ENCODE measurements at places on chromosomes 12 and 14.
A peak's percentile ranks its signal among the peaks of the same experiment; 100 is the strongest.

DNA sequence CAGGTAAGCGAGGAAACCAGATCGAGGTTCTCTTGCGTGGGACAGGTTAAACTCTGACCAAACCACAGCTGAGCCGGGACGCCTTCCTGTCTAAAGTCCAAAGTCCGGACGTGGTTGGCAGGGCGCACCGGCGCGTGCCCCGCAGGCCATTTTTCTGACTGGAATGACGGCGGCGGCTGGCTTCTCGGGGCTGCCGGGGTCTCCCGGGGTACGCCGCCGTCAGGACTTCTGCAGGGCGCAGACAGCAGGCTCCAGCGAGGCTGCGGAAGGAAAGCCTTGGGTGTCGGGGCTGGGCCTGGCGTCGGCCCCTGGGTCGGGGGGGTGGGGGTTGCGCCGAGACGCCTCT, 32.8 kb downstream of the MIA2 start:
- DNase-seq, result peak; percentile 55

- DNase-seq, result no peak
These were observed 1638.7 kb upstream of the SEL1L start for GRCh38 chr14:83172363-83172762.

- DNase-seq, result no peak
These were observed 62.9 kb downstream of the MARK3 start for GRCh38 chr14:103448097-103448496.

DNA sequence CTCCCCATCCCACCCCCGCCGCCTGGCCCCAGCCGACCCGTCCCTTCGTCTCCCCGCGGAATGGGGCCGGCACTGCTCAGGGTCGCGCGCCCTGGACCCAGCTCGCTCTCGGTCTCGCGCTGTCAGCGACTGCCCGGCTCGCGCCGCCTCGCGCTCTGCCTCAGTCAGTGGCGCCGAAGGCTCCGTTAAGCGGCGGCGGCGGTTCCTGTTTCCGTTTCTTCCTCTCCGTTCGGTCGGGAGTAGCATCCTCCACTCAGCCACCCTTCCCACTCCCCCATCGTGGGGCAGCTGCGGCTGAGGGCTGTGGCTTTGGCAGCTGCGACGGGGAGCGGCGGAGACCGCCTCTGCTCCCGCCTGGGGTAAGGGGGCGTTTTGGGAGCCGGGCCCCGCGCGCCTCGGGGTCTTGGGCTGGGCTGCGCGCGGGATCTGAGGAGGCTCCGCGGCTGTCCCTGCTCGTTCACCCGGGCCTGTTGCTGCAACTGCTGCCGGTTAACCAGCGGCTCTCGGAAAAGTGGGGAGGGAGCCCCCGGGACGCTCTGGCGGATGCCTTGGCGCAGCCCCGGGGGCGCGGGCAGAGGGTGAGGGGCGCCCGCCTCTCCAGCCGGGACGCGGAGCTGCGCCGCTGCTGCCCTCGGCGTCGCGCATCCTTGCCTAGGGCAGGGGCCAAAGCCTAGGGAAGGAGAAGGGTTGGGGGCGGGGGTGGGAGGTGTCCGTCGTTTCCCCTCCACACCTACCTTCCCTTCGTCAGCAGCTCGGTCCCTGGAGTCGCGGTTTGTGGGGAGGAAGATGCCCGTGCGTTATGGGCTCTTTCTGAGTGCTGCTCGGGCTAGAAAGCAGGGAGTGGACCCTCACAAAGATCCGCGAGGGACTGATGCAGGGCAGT, 567 bp downstream of the FUT8 start:
- DNase-seq, result peak; percentile 56

GRCh38 chr14:26199590-26200370, 398.1 kb downstream of the NOVA1 start:
- no peak for DNase-seq

GRCh38 chr14:103122585-103122946, 695 bp upstream of the TNFAIP2 start:
- no peak for DNase-seq

GRCh38 chr12:47636908-47637780, 68.7 kb downstream of the RPAP3 start:
- no peak for DNase-seq

DNA sequence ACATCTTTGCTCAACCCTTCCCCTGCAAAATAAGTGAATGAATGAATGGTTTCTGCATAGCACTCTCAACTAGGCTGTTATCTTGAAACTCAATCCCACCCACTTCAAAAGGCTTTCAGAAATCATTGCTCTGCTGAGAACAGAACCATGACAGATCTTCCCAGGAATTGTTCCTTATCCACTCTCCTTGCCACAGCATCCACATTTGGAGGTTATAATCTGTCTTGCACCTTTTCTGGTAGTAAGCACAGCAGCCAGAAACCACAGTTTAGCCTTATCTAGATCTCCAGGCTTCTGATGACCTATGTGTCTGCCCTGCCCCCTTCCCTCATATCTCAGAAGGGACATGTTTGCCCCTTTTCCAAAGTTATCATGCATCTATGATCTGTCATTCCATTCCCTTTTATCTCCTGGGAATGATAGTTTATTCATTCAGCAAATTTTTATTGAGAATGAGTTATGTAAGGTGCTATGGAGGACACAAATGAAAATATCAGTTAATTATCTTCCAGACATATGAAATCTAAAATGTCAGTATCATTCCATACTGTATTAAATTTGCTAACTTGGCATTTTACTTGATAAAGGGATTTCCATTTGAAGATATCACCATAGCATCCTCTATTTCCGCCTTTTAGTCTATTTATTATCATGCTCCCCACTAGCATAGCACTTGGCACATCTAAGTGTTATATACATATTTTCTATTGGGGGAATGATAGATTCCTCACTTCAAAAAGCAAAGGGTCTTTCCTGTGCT, 21.4 kb downstream of the LGR5 start:
- DNase-seq, result no peak

DNA sequence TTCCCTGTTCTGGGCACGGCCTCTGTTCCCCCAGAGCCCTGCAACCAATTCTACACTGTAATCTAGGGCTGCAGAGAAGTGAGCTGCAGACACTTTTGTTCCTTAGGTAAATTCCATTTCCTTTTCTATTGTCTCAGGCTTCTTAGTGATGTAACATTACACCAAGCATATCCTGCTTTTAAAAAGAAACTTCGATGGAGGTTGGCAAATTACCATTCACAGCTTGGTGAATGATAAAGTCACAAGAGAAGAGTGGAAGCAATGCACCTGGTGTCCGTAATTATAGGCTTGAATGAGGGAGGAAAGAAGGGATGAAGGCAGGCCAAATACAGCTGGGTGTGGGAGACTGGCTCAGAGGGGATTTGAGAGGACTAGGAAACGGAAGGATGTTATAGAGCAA, 68.6 kb downstream of the PPM1A start:
- DNase-seq, result no peak

DNA sequence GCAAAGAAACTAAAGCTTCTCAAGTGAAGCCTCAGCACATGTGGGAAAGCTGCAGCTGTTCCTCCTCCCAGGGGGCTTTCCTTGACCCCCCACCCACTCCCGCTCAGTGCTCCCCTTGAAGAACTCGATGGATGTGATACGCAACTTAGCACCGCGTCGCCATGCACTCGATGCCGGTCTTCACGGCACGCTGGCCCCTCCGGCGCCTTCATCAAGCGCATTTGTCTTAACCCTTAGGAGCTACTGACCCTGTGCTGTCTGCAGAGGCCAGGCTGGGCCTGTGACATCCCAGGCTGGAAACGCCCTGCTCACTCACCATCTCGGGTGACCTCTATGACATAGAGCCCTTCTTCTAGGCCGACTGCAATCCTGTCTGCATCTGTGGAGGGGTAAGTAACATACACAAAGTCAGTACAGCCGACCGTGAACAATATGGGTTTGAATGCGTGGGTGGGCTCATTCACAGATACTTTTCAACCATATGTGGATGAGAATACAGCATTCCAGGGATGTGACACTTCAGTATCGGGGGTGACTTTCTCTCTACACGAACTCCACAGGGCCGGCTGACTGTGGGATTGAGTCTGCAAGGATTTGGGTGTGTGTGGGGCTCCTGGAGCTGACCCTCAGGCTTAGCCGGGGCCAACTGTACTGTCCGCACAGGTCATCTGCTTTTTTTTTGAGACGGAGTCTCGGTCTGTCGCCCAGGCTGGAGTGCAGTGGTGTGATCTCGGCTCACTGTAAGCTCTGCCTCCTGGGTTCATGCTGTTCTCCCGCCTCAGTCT, 23.1 kb downstream of the AMN start:
- no peak for DNase-seq

DNA sequence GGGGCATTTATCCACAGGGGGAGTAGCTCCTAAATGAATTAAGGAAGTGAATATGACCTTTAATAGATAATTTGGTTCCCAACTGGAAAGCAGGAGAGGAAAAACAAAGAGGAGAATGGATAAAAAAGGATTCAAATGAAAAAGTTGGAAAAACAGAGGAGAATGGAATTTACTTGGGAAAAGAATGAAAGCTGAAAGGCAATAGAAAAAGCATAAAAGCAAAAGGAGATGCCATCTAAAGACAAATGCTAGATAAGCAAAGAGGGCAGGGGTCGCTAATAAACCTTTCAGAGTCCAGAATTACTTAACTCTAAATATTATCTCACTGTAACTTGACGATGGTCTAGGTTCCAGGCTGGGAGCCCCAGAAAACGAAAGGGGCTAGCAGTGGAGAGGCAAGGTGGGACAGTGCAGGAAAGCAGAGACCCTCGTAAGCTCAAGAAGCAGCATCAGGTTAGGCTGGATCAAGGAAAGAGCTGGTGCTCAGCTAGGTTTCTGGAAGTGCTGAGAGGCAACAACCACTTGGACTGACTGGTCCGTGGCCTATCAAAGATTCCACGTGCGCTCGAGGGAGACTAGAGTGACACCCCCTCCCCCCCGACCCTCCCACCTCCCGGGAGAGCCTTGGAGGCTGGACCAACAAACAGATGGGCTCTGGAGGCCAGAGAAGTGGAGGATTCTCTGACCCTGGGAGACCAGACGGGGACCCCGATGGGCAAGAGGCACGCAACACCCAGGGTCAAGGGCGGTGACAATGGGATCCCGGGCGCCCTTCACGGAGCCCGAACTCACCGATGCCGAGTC, 1.2 kb downstream of the SLC2A13 start:
- DNase-seq, result no peak

GRCh38 chr12:69070319-69071090, 137.5 kb upstream of the CPM start:
- no peak for DNase-seq

DNA sequence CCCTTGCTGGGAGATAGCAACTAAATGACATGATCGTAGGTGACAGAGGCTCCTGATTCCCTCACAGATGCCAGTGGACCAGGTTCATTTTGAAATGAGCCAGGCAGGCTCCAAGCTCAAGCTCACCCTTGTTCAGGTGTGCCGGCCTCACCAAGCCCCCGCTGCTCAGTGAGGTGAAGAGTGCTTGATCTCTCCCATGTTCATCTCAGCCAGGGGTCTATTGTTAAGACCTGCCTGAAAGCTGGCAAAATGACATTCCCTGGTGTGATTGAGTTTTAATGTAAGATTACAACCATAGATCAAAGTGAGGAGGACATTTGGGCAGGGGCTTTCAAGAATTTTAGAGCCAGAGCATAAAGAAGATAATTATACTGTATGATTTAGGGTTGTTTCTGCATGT, 497.9 kb downstream of the EGLN3 start:
- DNase-seq, result no peak

DNA sequence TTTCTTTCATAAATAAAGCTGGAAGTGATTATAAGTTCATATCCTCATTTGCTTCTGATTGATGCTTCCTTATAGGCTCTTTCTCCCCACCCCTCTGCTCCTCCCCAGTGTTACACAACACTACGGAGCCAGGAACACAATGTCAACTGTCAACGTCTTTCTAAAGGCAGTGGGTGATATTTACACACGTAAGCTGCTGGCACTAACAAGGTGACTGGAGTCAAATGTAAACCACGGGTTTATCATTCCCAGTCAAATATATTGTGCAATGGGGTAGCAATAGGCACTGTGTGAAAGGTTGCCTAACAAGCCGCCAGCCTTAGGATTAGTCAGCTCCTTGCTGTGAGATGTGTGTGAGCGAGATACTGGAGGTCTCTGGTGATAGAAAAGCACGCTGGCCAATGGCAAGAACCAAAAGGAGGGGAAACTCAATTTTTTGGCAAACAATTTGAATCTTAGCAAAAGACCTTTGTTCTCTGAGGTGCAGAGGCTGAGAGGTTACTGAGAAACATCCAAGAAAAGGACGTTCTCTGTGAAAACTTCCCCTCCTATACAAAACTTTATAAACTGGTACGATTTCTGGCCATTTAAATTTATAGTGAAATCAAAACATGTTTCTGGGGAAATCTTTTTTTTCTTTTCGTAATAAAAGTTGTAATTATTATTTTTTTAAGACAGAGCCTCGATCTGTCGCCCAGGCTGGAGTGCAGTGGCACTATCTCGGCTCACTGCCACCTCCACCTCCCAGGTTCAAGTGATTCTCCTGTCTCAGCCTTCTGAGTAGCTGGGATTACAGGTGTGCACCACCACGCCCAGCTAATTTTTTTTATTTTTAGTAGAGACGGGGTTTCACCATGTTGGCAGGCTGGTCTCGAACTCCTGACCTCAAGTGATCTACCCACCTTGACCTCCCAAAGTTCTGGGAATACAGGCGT, 22.3 kb upstream of the HECTD1 start:
- DNase-seq, result no peak

GRCh38 chr12:77645966-77646598, 184.6 kb upstream of the NAV3 start:
- DNase-seq, result no peak
